ENCODE measurements at places on chromosomes 5 and 9.

DNA sequence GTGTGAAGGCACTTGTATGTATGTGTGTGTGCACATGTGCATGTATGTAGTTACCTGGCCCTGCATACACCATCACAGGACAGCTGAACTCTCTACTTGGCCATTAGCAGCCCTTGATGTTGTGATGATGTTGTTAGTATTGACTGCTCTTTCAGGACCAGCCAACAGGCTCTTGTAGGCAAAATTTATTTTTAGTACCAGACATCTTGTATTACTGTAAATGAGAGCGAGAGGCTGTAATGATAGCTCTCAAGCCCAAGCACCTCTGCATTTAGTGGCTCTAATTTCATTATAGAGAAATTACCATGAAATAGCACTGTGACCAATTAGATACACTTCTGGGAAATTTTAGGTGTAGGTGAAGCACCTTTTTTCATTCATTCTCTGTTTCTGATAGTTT lies 158.0 kb downstream of the SMARCA2 start:
- no peak for DNase-seq

DNA sequence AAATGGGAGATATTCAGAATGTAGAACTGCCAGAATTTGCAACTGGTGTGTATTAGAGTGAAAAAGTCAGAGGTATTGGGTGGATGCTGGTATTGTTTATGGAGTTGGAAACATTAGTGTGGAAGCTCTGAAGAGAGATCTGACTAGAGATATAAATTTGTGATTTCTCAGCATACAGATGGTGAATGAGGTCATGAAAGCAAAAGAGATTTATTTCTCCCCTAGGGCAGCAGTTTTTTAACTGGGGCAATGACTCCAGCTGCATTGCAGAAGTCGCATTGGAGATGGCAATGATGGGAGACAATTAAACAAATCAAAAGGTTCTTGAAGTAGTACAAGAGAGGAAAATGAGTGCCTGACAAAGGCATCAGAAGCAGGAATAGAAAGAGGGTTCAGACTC lies 64.9 kb downstream of the CETN3 start:
- DNase-seq, result no peak

GRCh38 chr5:74040811-74041491 lies 415.0 kb downstream of the ARHGEF28 start:
- no peak for DNase-seq

GRCh38 chr5:14451871-14452270 lies 129.7 kb upstream of the OTULINL start:
- no peak for DNase-seq

DNA sequence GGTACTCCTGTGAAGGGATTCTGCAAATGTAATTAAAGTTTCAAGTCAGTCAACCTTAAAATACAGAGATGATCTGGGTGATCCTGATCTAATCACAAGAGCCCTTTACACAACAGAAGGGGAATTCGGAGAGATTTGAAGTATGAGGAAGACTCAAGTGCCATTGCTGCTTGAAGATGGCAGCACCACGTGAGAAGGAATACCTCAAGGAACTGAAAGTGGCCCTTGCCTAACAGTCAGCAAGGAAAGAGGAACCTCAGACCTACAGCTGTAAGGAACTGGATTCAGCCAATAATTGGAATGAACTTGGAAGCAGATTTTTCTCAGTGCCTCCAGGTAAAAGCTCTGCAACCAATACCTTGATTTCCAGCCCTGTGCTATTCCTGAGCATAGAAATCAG lies 87.4 kb downstream of the THBS4 start:
- DNase-seq, result no peak

DNA sequence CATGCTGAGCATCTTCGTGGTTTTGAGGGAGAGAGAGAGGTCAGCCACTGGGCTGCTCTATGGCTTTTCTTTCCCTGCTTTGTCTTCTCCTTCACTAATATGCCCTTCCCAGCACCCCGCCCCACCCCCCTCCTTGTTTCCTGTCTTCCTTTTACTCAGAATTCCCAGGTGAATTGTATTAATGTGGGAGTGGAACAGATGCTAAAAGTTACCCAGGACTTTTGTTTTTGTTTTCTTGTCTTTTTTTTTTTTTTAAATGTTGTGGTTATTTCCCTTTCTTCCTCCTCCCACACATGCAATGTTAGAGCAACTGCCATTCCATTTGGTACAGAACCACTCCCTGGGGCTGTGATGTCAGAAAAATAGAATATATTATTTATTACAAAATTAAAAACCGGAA lies 442.7 kb upstream of the CD180 start:
- no peak for DNase-seq

DNA sequence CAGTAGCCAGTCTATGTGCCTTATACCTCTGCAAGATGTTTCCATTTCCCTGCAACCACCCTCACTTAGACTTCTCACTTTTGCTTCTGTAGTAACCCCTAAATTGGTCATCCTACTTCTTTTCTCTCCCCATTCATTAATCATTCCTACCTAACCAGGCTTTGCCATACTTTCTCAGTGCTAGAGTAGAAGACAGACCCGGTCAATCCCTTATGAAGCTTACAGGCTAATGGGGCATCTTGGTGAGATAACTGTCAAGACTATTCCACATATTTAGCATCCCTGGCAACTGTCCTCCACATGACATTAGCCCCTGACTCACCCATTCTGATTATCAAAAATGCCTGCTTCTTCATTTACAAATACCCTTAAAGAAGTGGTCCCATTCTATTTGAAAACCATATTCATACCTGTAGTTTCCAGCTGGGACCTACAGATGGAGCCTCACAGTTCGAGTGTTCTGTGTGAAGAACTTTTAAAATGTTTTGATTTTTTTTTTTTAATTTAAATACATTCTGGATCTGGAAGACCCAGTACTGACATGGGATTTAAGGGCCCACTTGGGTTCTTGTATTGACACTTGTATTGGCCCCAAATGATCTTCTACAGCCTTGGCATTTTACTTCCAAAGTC lies 21.0 kb downstream of the F2RL2 start:
- DNase-seq, result no peak

DNA sequence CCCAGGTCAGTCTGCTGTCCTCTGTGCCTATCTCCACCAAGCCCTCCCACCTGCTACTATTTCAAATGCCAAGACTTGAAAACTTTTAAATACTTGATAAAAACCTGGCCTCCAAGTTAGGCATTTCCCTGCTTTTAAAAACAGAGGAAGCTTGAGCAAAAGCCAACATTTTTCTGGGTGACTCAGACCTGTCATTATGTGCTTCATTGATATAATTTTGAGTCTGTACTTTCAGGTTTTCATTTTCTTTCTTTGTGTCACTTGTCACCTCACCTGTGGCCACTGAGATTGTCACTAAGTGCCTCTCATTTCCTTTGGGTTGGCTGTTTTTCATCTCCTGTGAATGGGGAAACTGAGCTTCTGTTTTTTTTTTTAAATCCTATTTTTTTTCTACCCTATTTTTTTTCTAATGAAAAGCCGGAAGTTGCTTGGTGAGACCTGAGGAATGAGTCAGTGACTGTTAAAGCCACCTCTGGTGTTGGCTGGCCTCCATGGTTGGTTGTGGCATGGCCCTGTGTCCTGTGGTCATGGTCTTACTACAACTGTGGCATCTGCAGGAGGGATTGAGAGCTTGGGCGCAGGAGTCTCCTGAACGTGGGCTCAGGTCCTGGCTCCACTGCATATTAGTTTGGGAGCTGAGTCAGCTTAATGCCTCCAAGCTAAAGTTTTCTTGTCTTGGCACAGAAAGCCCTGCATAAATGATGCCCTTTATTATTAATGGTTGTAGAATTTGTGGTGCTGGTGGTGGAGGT lies 56.7 kb downstream of the ARHGAP26 start:
- peak; percentile 64 for DNase-seq

- no peak for DNase-seq
Measured at GRCh38 chr9:32939576-32939975, 61.9 kb downstream of the APTX start.

DNA sequence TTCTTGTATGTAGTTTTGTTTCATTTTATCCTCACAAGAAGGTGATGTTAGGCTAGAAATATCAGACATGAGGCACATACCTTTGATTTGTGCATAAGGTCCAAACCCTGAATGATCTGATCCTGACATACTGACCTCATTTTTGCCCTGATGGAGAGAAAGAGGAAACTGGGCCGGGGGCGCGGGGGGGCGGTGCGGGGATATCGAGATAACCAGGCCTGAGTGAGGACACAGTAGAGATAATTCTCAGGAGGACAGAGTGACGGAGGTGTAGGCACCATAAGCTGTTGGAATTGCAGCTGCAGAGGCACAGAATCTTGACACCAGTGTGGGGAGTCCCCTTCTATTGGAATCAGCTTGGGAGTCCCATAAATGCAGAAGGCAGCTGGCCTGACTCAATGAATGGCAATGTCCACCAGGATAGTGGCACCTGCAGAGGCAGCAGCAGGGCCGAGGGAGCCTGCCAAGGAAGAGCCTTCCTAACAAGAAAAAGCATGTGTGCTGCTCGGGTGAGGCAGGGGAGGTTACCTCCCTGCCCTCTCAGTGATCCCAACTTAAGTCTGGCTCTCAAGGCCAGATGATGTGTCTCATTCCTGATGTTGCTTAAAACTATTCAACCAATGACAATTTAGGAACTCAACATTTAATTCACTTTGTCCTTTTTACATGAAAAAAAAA lies 234.3 kb upstream of the MSX2 start:
- DNase-seq, result no peak

- no peak for DNase-seq
Measured at GRCh38 chr5:95424016-95424415, 32.9 kb downstream of the FAM81B start.

Data from activated CD4-positive, alpha-beta memory T cell treated with anti-CD3 and anti-CD28 coated beads, Interleukin-2, amount 10 ng/mL, durations not matched to agents 7 days and 5 days (primary cell).